ENCODE measurements at places on chromosomes 4 and X. TPM values are rescaled to one million over a fixed set of nuclear protein-coding genes. Genes with fewer than 3 reads are reported as not detected.
A peak's percentile ranks its signal among the peaks of the same experiment; 100 is the strongest.

DNA sequence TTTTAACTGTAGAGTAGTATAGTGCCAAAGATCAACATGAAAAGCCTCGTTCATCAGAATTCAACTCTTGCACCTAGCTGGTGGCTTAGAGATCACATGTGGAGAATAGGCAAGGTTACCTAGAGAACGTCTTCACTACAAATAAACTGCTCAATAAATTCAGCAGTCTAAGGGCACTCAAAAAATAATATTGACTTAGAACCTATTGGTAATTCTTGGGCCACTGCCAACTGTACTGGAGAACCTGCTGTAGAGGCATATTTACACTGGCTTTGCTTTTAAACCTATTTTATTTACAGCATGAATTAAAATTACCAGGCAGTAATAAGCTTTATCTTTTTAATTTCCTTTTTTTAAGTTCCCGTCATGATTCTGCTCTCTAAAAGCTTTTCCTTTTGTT lies 343.7 kb downstream of the PDHA2 start:
- no peak overlapping the region for H3K27ac ChIP-seq
- H3K27me3 ChIP-seq: no peaks in the 10 kb centered on the region
- H3K36me3 ChIP-seq: no peaks in the 10 kb centered on the region
- no peaks in the 10 kb centered on the region for H3K4me1 ChIP-seq

DNA sequence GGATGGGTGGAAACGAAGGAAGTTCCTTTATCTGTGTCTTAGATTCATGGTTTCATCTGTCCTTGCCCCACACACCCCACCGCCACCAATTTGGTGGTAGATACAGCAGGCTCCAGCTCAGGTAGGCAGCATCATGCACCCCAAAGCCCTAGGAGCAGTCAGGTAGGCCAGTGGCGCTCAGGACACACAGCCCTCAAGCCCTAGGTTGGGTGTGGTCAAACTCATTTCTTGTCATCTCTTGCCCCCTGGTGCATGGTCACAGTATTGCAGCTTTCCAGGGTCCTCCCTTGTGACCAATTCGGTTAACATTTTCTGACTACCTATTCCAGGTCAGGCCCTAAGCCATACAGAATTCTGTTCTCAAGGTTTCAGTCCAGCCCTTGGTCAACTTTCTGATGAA lies 14.5 kb upstream of the PRRG3 start:
- H3K27ac ChIP-seq: no peak overlapping the region
- H3K4me1 ChIP-seq: no peaks in the 10 kb centered on the region
- DNase-seq: peak; percentile 91
- no peaks in the 10 kb centered on the region for H3K27me3 ChIP-seq
- no peaks in the 10 kb centered on the region for H3K36me3 ChIP-seq

The MAGEE2 gene
- total RNA-seq: not detected

GRCh38 chr4:26021417-26022345 lies 107.7 kb downstream of the SMIM20 start:
- no peaks in the 10 kb centered on the region for H3K4me1 ChIP-seq
- H3K36me3 ChIP-seq: no peaks in the 10 kb centered on the region
- no peak overlapping the region for H3K27ac ChIP-seq
- no peak for DNase-seq

The PARM1 gene
- total RNA-seq: 0.23 TPM
